ENCODE measurements at places on chromosomes 2 and 18. TPM values are rescaled to one million over a fixed set of nuclear protein-coding genes. Genes with fewer than 3 reads are reported as not detected.

The SP140 gene
- 42.7 TPM for total RNA-seq

The RGPD4 gene
- total RNA-seq: 0.64 TPM

The ANKRD30B gene
- total RNA-seq: not detected

The IL37 gene
- total RNA-seq: not detected

The CD8B gene
- total RNA-seq: 260 TPM

The PROC gene
- total RNA-seq: not detected

The FBXO15 gene
- total RNA-seq: 3.0 TPM

The FAM110C gene
- total RNA-seq: 0.16 TPM

The ACADL gene
- not detected for total RNA-seq

The LCT gene
- 0.31 TPM for total RNA-seq

The FSIP2 gene
- not detected for total RNA-seq

The RAMP1 gene
- total RNA-seq: 0.24 TPM

The DLGAP1 gene
- not detected for total RNA-seq

The GALNT5 gene
- total RNA-seq: not detected

- peak overlapping the region; percentile 20 for H3K27ac ChIP-seq
- H3K4me3 ChIP-seq: no peak overlapping the region
- H3K27me3 ChIP-seq: no peaks in the 10 kb centered on the region
- H3K36me3 ChIP-seq: peaks cover 5% of the 10 kb centered on the region
Measured at GRCh38 chr2:202848813-202849212, 22.8 kb downstream of the ICA1L start.

DNA sequence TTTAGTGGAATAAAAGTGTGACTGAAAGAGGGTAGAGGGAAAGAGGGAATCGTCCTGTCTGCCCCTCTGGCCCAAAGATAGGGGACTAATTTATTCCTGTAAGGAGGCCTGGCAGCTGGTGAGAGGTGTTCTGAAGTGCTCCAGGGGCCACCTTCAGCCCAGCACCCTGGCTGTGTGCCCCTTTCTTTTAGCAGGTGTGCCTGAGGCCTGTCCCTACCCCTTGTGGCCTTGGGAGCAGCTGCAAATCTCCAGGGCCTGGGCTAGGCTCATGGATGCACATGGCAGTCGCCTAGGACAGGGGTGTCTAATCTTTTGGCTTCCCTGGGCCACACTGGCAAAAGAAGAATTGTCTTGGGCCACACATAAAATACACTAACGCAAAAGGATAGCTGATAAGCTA, 37.3 kb downstream of the FHOD3 start:
- no peak overlapping the region for H3K4me3 ChIP-seq
- H3K4me1 ChIP-seq: no peaks in the 10 kb centered on the region
- H3K27me3 ChIP-seq: peaks cover 3% of the 10 kb centered on the region
- H3K27ac ChIP-seq: no peak overlapping the region
- no peak for DNase-seq

- H3K4me1 ChIP-seq: no peaks in the 10 kb centered on the region
- H3K4me3 ChIP-seq: no peak overlapping the region
- no peaks in the 10 kb centered on the region for H3K27me3 ChIP-seq
- no peaks in the 10 kb centered on the region for H3K36me3 ChIP-seq
- H3K27ac ChIP-seq: no peak overlapping the region
Measured at GRCh38 chr2:155412598-155412997, 714.1 kb downstream of the KCNJ3 start.

DNA sequence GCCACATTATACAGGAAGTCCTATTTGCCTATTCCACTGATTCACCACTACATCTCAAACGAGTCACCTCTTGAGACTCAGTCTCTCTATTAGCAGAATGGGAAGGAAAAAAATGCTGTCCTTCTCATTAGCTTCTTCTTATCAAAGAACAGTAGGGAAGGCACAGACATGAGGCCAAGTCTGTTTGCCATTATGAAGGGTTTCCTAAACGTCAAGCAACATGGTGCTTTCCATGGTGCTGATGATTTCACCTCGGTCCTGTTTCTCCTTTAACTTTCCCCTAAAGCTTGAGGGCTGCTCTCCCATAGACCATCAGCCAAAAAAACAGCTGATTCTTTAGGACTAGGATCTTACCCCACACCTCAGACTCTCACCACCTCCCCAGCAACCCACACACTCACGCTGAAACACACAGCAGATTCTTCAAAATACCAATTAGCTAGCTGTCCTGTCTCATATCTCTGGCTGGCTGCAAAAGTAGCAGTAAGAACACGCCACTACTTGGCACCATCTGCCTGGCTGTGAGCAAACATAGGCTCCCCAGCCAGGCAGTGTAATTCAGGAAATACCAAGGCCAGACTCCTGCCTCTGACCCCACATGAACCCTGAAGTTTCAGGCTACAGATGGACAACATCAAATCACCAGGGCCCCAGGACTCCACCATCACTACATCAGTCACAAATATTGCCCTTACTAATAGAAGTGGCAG, 30.5 kb downstream of the GALNT14 start:
- no peaks in the 10 kb centered on the region for H3K36me3 ChIP-seq
- no peak overlapping the region for H3K4me3 ChIP-seq
- no peak overlapping the region for H3K27ac ChIP-seq
- no peaks in the 10 kb centered on the region for H3K4me1 ChIP-seq
- peaks cover 35% of the 10 kb centered on the region for H3K27me3 ChIP-seq
- DNase-seq: no peak

DNA sequence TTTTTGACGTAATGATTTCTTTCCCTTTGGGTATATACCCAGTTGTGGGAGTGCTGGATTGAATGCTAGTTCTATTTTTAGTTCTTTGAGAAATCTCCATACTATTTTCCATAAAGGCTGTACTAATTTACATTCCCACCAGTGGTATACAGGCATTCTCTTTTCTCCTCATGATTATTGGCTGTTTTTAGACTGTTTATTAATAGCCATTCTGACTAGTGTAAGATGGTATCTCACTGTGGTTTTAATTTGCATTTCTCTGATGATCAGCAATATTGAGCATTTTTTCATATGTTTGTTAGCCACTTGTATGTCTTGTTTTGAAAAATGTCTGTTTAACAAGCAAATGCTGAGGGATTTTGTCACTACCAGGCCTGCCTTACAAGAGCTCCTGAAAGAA, 9.2 kb upstream of the CD28 start:
- no peak overlapping the region for H3K4me3 ChIP-seq
- no peak for DNase-seq
- peaks cover 2% of the 10 kb centered on the region for H3K36me3 ChIP-seq
- H3K27me3 ChIP-seq: no peaks in the 10 kb centered on the region

DNA sequence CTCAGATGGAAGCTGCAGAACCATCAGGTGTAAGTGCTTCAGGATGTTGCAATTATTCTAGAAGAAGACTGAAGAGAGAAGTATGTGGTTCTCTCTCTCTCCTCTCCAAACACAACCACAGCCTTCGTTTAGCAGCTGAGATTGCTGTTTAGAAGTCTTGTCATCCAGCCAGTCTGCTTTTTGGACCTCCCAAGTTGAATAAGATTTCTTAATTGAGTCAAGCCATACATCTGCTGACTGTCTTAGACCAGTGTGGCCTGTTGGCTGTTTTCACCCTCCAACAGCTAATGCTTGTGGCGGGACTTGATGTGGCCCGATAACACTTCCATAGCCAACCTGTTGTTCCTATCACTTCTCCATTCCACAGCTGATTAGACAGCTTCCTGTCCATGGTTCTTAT, 91.3 kb upstream of the TMEM17 start:
- no peaks in the 10 kb centered on the region for H3K4me1 ChIP-seq
- no peaks in the 10 kb centered on the region for H3K27me3 ChIP-seq
- no peak for DNase-seq
- no peaks in the 10 kb centered on the region for H3K36me3 ChIP-seq
- no peak overlapping the region for H3K4me3 ChIP-seq

DNA sequence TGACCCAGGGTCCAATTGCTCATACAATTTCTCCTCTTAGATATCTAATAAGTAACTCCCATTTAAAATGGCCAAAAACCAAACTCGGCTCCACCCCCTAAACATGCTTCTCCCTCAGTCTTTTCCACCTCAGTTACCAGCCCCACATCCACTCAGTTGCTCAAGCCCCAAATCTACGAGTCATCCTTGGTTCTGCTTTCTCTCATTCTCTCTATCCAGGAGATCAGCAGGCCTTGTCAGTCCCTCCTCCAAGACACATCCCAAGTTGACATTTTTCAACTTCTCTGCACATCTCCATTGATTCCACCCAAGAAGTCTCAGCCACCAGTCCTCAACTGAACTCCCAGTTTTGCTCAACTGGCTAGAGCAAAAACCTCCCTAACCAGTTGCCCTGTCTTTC, 40.5 kb upstream of the RTN4 start:
- DNase-seq: no peak
- H3K4me1 ChIP-seq: peaks cover 7% of the 10 kb centered on the region
- no peak overlapping the region for H3K27ac ChIP-seq
- no peak overlapping the region for H3K4me3 ChIP-seq
- H3K27me3 ChIP-seq: no peaks in the 10 kb centered on the region

GRCh38 chr18:70288851-70289328, at the start of gene SOCS6:
TSS of gene SOCS6 (plus strand) at chr18:70289045. CDS start at chr18:70324669, 35,624 bp downstream.
- peaks cover 45% of the 10 kb centered on the region for H3K27me3 ChIP-seq
- no peak within 1 kb of the TSS for H3K27ac ChIP-seq
- peak within 1 kb of the TSS; percentile 78 for H3K4me3 ChIP-seq
- no peaks in the 10 kb centered on the region for H3K36me3 ChIP-seq

DNA sequence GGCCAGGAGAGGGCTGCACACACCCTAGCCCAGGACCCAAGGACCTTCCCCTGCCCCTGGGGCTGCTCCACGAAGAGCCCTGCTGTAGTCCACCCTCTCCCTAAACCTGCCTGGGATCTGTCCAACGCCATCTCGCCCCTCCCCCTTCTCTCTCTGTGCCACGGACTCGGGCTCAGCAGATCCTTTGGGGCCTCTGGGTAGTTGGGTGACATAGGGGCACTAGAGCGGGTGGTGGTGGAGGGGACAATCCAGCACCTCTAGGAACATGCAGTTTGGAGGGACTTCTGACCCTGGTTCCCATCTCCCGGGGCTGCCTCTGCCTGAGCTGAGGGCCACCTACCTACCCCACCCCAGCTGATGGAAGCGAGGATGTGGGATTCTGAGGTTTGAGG, 7.3 kb upstream of the CRYBA2 start:
- H3K27ac ChIP-seq: no peak overlapping the region
- peaks cover 10% of the 10 kb centered on the region for H3K4me1 ChIP-seq
- DNase-seq: no peak

DNA sequence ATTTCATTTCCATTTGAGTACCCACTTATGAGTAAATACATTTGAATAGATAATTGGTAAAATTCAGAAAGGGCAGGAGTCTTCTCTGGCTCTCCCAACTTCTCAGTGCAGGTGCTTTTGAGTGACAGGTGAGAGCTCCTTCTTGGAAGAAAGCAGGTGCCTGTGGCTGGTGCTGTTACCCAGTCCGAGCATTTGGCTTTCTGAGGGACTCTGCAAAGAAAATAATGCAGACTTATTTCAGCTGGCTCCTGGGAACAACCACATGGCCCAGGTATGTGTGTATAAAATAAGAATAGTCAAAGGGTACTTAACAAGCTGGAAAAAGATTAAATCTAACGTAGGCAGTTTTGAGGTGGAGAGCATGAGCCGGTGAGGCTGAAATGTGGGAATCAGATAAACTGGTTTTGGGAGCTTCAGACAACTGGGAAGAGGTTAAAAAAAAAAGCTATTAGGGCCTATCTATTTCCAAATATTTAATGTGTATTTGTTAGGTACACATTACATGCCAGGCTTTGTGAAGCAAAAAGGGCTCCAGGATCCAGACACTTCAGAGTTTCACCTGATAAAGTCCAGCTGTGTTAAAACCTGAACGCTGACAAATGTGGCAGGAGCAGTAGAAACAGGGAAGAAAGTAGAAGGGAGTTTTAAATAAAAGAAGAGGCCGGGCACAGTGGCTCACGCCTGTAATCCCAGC, 20.6 kb downstream of the ZNF236 start:
- DNase-seq: no peak
- H3K4me1 ChIP-seq: peaks cover 15% of the 10 kb centered on the region
- H3K36me3 ChIP-seq: no peaks in the 10 kb centered on the region
- no peaks in the 10 kb centered on the region for H3K27me3 ChIP-seq
- H3K27ac ChIP-seq: no peak overlapping the region

GRCh38 chr2:200336980-200337615, 30.6 kb downstream of the SPATS2L start:
- no peaks in the 10 kb centered on the region for H3K36me3 ChIP-seq
- no peaks in the 10 kb centered on the region for H3K27me3 ChIP-seq
- H3K27ac ChIP-seq: no peak overlapping the region
- DNase-seq: no peak
- no peak overlapping the region for H3K4me3 ChIP-seq

DNA sequence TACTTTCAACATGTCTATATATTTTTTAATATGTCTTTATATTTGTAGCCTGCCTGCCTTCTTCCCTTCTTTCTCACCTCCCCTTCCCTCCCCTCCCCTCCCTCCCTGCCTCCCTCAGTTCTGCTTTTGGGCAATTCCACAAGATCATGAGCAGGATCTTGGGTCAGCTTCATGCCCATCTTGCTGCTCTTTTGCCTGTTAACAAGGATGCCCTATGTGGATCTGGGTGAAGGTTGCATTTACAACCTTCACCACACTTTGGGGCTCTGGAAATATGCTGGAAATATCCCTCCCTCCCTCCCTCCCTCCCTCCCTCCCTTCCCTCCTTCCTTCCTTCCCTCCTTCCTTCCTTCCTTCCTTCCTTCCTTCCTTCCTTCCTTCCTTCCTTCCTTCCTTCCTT, 334.1 kb upstream of the FAM98A start:
- no peak overlapping the region for H3K4me3 ChIP-seq
- H3K36me3 ChIP-seq: no peaks in the 10 kb centered on the region
- peaks cover 3% of the 10 kb centered on the region for H3K4me1 ChIP-seq
- no peak for DNase-seq
- peaks cover 4% of the 10 kb centered on the region for H3K27me3 ChIP-seq

GRCh38 chr18:78976765-78977636, 2.6 kb upstream of the SALL3 start:
- peaks cover 69% of the 10 kb centered on the region for H3K27me3 ChIP-seq
- no peak for DNase-seq
- peaks cover 18% of the 10 kb centered on the region for H3K4me1 ChIP-seq
- H3K27ac ChIP-seq: no peak overlapping the region

DNA sequence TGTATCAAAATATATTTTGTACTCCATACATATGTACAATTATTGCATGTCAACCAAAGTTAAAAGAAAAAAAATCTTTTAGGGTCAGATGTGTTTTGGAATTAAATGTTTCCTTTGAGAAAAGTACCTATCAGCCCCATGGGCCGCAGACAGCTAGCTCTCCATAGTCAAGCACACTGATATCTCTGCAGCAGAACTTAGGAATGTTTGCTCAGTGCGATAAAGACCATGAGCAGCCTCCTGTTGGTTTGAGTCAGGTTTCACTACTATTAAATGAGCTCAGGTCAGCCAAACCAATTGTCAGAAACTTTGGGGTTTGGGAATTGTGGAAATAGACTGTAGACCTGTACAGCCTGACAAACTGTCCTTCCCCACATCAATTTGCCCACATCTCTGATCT, 33.7 kb downstream of the LCT start:
- no peak for DNase-seq
- no peak overlapping the region for H3K4me3 ChIP-seq
- peaks cover 26% of the 10 kb centered on the region for H3K36me3 ChIP-seq
- no peaks in the 10 kb centered on the region for H3K27me3 ChIP-seq
- peaks cover 3% of the 10 kb centered on the region for H3K4me1 ChIP-seq

GRCh38 chr18:9696701-9697100, 11.4 kb upstream of the RAB31 start:
- H3K4me3 ChIP-seq: no peak overlapping the region
- no peak for DNase-seq
- H3K36me3 ChIP-seq: no peaks in the 10 kb centered on the region
- H3K4me1 ChIP-seq: no peaks in the 10 kb centered on the region
- peaks cover 13% of the 10 kb centered on the region for H3K27me3 ChIP-seq

GRCh38 chr18:68984342-68984741, 186.5 kb downstream of the CCDC102B start:
- no peaks in the 10 kb centered on the region for H3K27me3 ChIP-seq
- peaks cover 2% of the 10 kb centered on the region for H3K36me3 ChIP-seq
- no peak for DNase-seq
- H3K27ac ChIP-seq: no peak overlapping the region

- H3K4me1 ChIP-seq: no peaks in the 10 kb centered on the region
- peaks cover 37% of the 10 kb centered on the region for H3K27me3 ChIP-seq
- H3K27ac ChIP-seq: no peak overlapping the region
- H3K36me3 ChIP-seq: no peaks in the 10 kb centered on the region
Measured at GRCh38 chr2:158143703-158144360, 42.2 kb downstream of the UPP2 start.
